ELR (cell line): ENCODE measurements at places on chromosomes 11 and 22.

- DNase-seq, result no peak
Measured at GRCh38 chr11:76589964-76590950, 80.3 kb downstream of the LRRC32 start.

DNA sequence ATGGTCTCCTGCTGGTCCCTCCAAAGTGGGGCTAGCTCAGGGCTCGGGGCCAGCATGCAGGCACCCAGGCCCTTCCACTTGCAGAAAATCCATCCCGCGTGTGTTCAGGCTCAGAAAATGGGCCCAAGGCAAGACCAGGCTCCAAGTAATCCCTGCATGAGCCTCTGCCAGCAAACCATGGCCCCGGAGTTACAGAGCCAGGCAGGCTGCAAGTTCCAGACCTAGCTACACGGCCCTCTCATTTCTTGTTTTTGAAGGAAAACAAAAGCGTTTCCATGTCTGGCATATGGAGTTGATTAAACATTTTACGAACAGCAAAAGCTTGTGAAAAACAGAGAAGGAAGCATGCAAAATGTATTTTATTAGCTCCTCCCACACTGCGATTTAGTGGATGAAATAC is 29.7 kb downstream of the KIAA0930 start:
- no peak for DNase-seq

- DNase-seq, result peak; percentile 16
Measured at GRCh38 chr11:4491878-4492606, 9.6 kb downstream of the OR52K1 start.

- DNase-seq, result peak; percentile 70
Measured at GRCh38 chr11:113618360-113618759, 87.7 kb downstream of the TMPRSS5 start.

DNA sequence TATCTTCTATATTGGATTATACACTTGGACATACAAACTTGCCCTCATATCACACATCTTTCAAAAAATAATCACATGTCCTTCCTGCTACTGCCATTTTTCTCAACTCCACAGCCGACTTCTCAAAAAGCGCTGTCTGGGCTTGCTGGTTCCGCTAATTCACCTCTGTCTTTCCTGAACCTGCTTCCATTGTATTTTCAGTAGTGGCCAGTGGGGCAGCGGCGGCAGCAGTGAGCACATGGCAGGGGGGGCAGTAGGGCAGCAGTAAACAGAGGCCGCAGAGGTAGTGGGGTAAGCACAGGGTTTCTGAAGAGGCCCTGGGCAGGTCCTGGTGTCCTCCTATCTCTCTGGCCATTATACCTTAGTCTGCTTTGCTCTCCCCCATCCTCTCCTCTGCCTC is 126.3 kb downstream of the RRAS2 start:
- DNase-seq, result no peak

DNA sequence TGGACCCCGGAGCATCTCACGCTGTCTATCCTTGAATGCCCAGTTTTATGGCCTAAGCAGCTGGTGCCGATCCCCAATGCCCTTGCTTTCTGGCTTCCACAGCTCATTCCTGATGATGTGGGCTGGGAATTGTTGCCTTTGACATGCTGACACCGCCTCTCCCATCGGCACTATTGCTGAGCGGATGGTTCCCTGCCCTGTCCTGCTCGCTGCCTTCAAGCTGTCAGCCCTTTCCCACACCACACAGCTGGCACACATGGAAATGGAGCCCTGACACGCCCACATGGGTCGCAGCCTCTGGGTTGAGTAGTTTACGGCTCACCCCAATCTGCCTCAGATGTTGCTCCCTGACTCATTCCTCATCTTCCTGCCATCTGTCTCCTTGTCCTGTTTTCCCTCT is 110.2 kb upstream of the SESN3 start:
- no peak for DNase-seq

GRCh38 chr11:34679681-34680080 is 58.8 kb downstream of the EHF start:
- no peak for DNase-seq

- DNase-seq, result no peak
Measured at GRCh38 chr11:7014118-7014517, 6.0 kb downstream of the ZNF214 start.

DNA sequence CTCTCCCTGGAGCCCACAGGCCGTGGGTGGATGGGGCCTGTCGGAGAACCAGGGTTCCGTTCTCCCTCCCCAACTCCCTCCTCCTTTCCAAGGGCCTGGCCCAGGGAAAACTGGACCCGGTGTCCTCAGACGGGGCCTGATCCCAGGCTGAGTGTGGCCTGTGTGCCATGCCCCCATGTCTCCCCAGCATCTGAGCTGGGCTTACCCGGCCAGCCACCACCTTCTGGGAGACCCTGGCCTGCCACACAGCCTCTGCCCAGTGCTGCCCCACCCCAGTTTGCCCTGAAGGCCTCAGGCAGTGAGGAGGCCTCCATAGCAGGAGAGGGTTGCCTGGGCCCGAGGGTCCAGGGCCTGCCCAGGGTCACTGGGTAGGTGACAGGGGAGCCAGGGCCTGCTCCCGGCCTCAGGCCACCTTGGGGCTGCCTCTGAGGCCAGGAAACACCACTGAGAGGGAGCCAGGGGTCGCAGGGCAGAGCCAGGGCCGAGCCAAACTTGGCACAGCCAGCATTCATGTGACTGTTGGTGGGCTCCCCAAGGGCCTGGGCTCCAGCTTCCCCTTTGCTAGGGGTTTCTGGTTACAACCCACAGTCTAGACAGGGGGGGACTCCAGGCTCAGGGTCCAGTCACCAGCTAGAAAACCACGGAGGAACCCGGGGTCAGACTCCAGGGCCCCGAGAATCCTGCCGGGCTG is 590 bp upstream of the IFITM10 start:
- no peak for DNase-seq

- DNase-seq, result no peak
Measured at GRCh38 chr11:112983887-112984286, 22.7 kb downstream of the NCAM1 start.

- DNase-seq, result no peak
Measured at GRCh38 chr11:84249344-84250135, 963.4 kb upstream of the CCDC90B start.

DNA sequence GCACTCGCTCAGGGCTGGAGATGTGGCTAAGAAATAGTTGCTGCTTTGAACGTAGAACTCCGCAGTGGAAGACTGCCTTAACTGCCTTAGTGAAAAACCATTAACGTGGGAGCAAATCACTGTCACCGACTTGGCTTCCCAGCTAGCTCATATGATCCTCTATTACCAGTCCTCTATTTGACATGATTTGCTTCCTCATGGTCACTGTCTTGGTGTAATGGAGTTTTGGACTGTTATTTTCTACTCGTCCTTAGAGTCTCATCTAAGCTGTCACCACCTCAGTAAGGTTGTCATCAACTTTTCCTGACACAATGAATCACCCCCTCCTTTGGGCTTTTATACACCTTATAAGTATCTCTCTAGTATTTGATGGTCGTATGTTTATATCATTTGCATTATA is 167.1 kb upstream of the NARS2 start:
- no peak for DNase-seq

DNA sequence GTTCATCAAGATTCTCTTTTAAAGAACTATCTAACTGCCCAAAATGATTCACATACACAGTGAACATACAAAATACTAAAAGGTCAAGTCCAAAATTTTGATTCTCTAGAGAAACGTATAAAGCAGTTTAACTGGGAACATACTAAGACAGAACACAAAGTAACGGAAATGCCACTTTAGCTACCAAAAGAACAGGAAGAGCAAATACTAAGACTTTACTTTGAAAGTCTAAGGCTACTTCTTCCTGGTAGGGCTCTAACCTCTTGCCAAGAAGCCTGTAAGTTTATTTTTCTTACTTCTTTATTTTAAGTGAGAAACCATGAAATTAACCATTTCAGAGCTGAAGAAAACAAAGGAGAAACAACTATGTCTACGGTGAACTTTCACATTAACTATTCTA is 6.2 kb downstream of the PICALM start:
- DNase-seq, result no peak

DNA sequence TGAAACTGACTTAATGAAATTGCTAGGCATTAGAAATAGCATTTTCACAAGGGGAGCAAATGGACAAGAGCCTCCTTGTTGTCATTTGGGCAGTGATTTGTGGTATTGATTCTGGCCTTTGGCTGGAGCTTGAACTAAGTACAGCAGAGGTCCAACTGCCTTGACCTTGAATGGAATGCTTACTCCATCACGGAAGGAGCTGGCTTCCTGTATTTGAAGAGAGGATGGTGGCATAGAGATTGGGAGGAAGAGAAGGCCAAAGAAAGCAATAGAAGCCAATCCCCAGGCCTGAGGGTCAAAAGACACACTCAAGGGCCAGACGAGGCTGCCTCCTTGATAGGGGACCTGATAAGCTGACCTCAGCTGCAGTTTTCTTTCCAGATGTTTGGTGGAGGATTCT is 126.6 kb upstream of the MPPED2 start:
- DNase-seq, result no peak

DNA sequence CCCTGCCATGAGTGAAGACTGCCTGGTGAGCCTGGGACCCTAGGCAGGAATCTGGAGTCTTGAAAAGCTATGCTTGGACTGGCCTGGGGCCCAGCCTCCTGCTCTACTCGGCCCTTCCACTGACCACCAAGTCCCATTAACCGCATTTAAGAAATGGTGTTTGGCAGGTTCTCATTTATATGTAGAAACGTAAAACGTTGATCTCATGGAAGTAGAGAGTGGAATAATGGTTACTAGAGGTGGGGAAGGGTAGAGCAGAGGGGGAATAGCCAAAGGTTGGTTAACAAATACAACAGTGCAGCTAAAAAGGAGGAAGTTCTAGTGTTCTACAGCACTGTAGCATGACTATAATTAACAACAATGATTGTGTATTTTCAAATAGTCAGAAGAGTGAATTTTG is 72.9 kb upstream of the EED start:
- DNase-seq, result no peak

DNA sequence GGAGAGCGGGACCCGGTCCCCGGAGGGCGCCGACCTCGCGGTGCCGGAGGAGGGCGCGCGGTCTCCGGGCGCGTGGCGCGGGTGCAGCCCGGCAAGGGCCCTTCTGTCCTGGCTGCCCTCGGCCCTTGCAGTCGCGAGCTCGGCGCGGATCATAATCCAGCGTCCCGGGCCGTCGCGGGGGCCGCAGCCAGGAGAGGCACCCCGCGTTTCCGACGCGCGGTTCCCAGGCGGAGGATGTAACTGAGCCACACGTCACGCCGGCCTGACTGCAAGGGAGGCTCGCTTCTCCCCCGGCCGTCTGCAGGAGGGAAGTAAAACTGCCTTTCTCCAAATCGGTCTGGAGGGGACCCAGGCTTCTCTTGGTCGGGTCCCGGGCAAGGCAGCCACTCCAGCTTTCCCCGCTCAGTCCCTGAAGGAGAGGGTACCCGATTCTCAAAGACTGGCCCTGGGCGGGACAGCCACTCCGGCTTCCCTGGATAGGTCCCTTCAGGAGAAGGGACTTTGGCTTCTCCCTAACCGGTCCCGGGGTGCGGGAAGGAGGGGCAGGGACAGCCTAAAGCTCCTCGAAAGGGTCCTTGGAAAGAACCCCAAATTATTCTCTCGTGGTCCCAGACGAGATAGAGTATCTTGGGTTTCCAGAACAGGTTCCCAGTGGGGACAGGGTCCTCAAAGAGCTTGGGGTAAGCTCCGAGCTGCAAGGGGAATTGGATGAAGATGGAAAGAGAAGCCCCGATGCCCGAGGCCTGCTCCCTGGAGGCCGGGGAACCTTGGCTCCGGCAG is 836 bp downstream of the SPON1 start:
- no peak for DNase-seq

GRCh38 chr22:23519442-23520157 is 60.5 kb downstream of the IGLL1 start:
- DNase-seq, result no peak

DNA sequence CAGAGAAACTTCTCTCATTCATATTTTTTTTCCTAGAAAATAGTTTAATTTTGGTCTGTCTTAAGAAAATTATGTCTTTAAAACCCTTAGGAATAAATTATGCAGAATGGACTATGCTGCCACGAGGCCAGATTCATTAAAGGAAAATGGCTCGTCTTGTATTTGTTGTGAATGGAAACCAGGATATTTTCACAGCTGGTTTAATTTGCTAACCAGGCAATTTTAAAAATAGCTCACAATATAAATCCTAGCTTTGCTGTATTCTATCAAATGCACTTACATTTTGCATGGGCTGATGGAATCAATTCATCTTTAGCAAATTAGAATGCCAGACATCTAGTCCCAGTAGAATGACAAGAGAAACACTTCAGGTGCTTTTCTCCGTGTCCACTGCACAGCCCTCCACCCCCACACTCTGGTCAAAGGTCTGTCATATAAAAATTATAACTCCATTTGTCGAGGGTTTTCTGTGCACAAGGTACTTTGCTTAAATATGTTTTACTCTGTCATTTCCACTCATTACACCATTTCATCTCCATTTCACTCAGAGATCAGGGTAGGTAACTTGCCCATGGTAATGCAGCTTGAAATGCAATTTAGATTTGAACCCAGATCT is 20.3 kb upstream of the TNRC6B start:
- DNase-seq, result no peak

DNA sequence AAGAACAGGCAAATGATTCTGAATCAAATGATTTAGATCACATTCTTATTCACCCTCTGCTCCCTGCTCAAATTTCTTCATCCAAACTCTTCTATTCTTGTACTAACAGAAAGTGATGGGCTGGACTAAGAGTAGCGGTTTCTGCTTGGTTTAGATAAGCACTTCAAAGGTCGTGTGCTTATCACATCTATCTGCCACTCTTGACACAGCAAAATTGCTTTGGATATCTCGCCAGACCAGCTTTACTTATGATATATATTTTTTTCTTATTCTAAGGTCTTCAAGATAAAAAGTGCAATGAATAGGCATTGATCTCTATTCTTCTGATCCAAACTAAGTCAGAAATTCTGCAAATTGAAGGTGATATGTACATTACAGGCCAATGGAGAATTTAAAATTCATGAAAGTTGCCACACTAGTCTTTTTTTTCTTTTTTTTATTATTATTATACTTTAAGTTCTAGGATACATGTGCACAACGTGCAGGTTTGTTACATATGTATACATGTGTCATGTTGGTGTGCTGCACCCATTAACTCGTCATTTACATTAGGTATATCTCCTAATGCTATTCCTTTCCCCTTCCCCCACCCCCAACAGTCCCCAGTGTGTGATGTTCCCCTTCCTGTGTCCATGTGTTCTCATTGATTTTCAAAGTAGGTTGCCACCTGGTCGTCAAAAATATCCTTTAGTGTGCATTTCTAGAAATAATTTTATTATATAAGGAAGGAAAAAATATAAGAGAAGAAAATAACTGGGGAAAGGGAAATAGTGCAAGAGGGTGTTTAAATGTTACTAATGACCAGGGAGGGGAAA is 1941.0 kb upstream of the RAG2 start:
- DNase-seq, result no peak

DNA sequence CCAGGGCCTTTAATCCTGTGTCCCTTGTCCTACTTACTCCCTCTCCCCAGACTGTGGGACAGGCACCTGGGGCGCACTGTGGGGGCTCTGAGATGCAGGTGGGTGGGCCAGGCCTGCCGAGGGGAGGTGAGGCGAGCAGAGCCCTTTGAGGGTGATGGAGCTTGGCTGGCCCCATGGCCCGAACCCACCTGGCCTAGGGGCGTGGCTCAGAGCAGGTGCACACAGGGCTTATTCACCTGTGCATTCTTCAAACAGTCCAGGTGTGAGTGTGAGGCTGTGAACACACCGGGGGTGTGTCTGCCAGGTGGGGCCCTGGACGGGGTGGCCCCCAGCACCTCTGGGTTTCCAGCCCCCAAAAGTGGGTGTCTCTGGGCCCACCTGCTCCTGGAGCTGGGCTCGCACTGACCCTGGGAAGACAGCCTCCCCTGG is 9.0 kb upstream of the MUC5AC start:
- DNase-seq, result no peak

GRCh38 chr11:111823131-111823530 is 48.2 kb downstream of the ALG9 start:
- DNase-seq, result no peak
